ENCODE measurements at places on chromosomes 7 and 10. TPM values are rescaled to one million over a fixed set of nuclear protein-coding genes. Genes with fewer than 3 reads are reported as not detected.

Gene ST8SIA6
- total RNA-seq, result 0.52 TPM

DNA sequence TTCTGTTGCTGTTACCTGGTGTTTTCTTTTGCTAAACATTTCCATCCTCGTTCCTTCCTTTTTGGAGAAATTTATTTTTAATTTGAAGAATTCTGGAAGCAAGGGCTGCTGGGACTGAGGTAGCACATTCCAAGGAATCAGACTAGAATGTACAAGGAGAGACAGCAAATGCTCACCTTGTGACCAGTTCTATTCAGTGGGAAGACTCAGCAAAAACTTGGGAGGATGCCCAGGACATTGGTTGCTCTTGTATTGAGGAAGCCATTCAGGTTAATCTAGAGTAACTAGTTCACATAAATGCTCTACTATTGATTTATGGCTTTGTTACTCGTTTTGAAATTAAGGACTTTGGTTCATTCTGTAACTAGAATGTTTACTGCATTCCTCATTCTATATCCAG is 11.3 kb downstream of the PLCE1 start:
- DNase-seq, result no peak
- no peak overlapping the region for H3K27ac ChIP-seq
- H3K4me1 ChIP-seq, result peaks cover 7% of the 10 kb centered on the region
- no peaks in the 10 kb centered on the region for H3K36me3 ChIP-seq
- no peak overlapping the region for H3K4me3 ChIP-seq
- no peaks in the 10 kb centered on the region for H3K27me3 ChIP-seq

Gene AGBL3
- total RNA-seq, result 1.8 TPM

Gene ZPBP
- total RNA-seq, result not detected

DNA sequence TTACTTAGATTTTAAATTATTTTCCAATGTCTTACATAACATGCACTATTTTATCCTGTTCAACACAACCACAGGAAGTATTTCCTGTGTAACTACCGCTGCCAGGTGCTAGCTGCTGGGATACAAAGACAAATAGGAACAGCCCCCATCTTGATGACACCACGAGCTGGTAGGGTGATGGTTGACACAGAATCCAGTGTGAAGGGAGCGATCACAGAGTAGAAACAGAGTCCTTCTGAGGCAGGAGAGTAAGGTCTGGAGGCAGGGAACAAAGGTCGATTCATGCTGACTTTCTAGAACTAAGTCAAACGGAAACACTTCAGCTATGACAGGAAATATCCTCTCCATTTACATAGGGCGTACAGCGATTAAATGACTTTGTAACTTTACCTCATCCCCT is 232.3 kb downstream of the ADAM12 start:
- no peak overlapping the region for H3K27ac ChIP-seq
- H3K4me1 ChIP-seq, result no peaks in the 10 kb centered on the region
- DNase-seq, result no peak
- H3K36me3 ChIP-seq, result no peaks in the 10 kb centered on the region
- no peak overlapping the region for H3K4me3 ChIP-seq

- no peaks in the 10 kb centered on the region for H3K4me1 ChIP-seq
- H3K36me3 ChIP-seq, result no peaks in the 10 kb centered on the region
- no peak overlapping the region for H3K27ac ChIP-seq
- peaks cover 53% of the 10 kb centered on the region for H3K27me3 ChIP-seq
- no peak overlapping the region for H3K4me3 ChIP-seq
These were observed 164.2 kb upstream of the YAE1 start for GRCh38 chr7:39402034-39402433.
